ENCODE measurements at places on chromosomes 11 and 22.

DNA sequence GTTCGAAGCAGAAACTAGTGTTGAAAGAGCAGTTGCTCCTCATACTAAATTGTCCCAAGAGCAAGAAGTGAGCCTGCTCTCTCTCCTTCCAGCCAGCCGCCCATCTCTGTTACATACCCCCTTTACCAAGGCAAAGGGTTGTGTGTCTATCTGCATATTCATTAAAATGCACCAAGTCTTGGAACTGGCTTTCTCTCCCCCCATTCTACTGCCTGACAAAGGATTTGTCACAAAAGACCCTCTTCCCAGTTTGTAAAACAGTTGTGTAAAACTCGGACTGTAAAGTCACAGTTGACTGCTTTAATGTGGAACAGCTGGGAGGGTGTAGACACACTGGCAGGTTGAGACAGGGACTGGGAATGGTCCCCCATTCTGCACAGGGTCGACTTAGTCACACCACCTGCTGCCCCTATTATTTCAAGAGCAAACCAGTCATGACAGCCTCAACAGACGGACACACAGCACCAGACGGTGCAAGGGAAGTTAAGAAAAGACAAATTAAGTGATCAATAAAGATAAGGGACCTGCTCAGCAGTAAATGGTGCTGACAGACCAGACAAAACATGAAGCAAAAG lies 60.0 kb upstream of the HTATIP2 start:
- no peak for DNase-seq

DNA sequence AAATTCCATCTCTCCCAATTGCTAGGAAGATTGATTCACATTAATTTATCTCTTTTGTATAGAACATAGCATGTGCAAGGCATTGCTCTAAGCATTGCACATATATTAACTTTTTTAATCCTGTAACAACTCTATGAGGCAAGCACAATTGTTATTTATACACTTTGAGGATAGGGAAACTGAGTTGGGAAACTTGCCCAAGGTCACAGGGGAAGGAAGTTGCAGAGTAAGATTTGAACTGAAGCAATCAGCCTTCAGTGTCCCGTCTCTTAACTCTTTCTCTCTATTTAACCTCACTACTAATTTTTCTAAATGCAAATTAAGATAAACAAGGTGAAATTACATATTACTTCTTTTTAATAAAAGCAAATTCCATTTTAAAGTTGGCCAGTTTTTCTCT lies 22.2 kb downstream of the OR56B4 start:
- DNase-seq = no peak

DNA sequence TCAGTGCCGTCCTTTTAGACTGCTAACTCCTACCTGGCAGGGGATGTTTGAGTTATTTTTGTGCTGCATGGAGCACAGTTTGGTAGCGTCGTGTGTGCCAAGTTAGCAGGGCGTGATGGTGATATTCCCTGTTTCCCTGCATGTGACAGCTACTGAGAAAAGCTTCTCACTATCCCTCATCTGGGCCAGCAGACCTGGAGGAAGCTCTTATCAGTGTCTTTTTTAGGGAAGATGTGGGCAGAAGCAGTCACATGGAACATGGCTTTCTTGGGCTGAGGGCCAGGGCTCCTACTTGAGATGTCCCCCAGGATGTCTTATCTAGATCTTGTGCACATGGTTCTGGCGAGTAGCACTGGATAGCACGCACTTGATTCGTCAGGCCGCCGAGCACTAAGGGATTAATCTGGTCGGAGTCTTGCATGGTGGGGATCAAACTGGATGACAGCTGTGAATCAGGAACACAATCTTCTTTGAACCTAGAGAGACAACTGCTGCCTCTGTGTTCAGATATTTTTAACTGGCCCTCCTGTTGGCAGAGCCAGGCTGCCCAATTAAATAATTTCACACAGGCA lies 33.8 kb downstream of the TECTA start:
- DNase-seq = no peak

- no peak for DNase-seq
Measured at GRCh38 chr11:126647735-126648134, 292.2 kb downstream of the ST3GAL4 start.

DNA sequence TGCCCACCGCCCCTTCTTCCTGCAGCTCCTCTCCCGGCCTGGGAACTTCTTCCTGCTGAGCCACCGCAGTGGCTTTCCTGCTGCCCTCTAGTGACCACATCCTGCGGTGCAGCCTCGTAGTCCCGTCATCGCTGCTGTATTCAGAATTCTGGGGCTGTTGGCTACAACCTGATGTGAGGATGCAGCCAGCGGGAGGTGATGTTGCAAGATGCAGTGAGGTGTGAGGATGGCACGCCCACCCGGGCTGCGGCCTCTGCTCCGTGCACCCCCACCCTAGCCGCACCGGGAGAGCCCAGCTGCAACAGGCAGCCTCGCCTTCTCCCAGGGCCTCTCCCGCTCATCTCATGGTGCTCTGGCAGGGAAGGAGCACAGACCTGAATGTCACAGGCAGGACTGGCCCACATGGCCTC lies 10.1 kb downstream of the CHST1 start:
- DNase-seq = peak; percentile 85

GRCh38 chr11:75371949-75372876 lies 20.8 kb upstream of the ARRB1 start:
- no peak for DNase-seq

DNA sequence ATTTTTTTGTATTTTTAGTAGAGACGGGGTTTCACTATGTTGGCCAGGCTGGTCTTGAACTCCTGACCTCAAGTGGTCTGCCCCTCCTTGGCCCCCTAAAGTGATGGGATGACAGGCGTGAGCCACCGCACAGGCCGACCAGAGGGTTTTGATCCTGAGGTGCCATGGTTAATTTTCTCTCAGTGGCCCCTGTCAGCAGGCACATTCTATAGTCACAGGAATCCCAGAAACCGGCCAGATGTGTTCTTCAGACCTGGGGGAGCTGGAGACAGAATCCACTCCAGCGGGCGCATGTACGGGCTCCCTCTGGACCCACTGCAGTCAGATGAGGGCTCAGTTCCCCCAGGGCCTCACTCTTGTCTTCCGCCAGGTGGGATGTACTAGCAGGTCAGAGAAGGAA lies 17.0 kb downstream of the IGLL1 start:
- no peak for DNase-seq

GRCh38 chr11:6194065-6194581 lies 4.9 kb upstream of the OR52W1 start:
- DNase-seq = no peak

DNA sequence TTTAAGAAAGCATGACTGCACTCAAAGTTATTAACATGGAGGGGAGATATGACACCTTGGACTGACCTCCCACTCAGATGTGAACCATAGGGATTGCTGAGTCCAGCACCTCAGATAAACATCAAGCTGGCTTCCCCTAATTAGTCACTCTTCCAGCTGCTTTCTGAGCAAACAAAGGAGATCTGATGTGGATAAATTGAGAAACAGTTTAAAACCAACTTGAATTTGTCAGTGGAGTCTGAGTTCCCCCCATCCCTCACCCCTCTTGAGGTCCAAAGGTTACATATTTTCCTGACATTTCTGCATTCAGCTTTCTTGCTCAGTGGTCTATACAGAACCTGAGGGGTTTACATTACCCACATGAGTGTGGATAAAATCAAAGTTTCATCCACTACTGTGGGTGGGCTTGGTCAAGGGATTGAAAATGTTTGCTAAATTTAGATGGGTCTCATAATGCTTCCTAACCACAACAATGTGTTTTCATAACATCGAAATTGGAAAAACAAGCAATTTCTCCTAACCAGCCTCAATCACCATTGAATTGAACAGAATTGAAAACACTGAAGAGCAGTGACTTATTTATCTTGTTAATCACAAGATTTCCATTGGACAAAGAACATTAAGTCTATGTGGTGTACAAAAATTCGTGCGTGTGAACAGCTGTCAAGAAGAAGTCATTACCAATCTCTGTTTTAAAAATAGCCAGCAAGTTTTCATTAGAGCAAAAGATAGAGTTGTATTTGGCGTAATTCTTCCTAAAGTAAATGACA lies 292.3 kb downstream of the METTL15 start:
- no peak for DNase-seq

- no peak for DNase-seq
Measured at GRCh38 chr11:7532405-7533145, 18.8 kb downstream of the PPFIBP2 start.

DNA sequence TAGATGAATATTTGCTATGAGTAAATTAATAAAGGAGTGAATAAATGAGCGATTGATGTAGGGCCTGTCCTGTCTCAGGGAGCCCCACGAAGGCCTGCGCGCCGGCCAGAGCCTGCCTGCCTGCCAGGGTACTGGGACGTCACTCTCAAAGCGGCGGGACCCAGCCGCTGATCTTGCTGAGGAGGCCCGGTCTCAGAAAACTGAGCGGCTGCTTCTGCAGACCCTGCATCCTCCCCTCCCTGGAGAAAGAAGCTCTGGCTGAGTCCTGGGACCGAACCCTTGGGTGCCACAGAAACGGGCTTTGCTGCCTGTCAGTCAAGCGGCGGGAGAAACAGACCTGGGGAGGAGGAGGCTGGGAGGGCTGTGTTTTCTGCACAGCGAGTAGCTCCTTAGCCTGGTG lies 91.6 kb upstream of the B3GAT1 start:
- peak; percentile 44 for DNase-seq

- no peak for DNase-seq
Measured at GRCh38 chr22:39405346-39406085, 5.9 kb downstream of the TAB1 start.

GRCh38 chr22:43256976-43257545 lies 70.1 kb upstream of the TTLL12 start:
- no peak for DNase-seq

GRCh38 chr11:93727985-93728791 lies 13.1 kb downstream of the TAF1D start:
- DNase-seq = no peak

DNA sequence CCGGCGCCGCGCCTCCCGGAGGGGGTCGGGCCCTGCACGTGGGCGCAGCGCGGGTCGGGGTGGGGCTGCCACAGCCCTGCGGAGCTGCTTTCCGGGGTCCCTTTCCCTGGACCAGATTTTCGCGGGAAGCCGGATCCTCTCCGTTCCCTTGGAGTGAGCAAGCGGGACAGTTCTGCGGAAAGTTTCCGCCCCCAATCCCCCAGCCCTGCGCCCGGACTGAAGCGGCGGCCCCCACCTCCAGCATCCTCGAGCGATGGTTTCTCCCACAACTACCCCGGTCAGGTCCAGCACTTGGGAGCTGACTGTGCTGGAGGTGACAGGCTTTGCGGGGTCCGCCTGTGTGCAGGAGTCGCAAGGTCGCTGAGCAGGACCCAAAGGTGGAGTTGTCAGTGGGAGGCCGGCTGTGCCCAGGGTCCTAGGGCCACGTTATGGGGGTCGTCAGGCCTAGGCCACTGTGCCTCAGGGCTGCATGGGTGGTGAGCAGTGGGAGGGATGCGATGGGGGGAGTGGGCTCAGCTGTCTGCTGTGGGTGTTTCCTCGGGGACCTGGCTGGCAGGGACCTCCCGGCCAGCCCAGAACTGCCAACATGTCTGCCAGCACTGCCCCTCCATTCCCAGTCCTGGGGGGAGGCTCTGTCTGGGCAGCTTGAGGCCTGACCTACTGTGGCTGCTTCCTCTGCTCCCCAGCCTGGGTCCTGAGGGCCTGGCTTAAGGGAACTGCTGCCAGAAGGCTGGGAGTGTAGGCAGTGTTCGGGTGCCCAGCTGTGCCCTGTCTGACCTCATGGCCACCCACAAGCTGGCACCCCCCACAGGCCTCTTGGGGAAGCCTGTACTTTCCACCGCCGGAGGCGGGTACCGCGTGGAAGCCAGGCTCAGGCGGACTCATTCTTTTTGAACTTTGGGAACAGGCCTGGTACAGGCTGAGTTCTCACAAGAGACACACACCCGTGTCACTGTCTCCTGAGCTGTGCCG lies 726 bp downstream of the ST3GAL4 start:
- DNase-seq = peak; percentile 78

- DNase-seq = no peak
Measured at GRCh38 chr11:111081021-111081511, 164.5 kb upstream of the POU2AF2 start.

DNA sequence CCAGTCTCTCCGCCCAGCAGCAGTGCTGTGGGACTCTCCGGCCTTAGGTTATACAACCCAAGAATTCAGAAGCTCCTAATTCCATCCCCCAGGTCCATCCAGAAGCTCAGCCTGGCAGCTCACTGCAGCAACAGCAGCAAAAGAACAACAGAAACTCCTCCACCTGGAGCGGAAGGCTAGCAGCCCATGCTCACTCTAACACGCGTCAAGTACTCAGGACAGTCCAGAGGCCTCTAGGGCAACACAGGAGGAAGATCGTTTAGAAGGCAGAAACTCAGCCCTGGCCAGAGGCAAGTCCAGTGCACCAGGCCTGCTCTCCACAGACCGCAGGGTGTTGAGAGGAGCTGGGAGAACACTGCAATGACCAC lies 17.1 kb downstream of the PLA2G6 start:
- DNase-seq = peak; percentile 40

GRCh38 chr11:26150031-26150430 lies 181.9 kb upstream of the ANO3 start:
- DNase-seq = no peak

GRCh38 chr11:131470216-131470925 lies 100.0 kb downstream of the NTM start:
- DNase-seq = no peak

GRCh38 chr22:40769761-40770160 lies 49.4 kb downstream of the SLC25A17 start:
- DNase-seq = no peak

GRCh38 chr22:50138041-50138440 lies 32.5 kb upstream of the PANX2 start:
- peak; percentile 10 for DNase-seq

- no peak for DNase-seq
Measured at GRCh38 chr11:15613251-15613650, 498.5 kb downstream of the INSC start.

DNA sequence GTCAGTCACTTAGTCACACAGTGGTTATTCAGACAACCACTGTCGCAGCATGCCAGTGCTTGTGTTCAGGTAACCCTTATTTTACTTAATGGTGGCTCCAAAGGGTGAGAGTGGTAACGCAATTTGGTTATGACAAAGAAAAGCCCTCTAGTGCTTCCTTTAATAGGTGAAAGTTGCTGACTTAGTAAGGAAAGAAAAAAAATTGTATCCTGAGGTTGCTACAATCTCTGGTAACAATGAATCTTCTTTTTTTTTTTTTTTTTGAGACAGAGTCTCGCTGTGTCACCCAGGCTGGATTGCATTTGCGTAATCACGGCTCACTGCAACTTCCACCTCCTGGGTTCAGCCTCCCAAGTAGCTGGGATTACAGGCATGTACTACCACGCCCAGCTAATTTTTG lies 64.5 kb downstream of the C11orf91 start:
- no peak for DNase-seq

GRCh38 chr11:22203281-22203680 lies 10.4 kb downstream of the ANO5 start:
- DNase-seq = no peak

GRCh38 chr11:132022285-132022684 lies 651.9 kb downstream of the NTM start:
- DNase-seq = no peak
